ENCODE measurements at places on chromosomes 4 and X.
A peak's percentile ranks its signal among the peaks of the same experiment; 100 is the strongest.

GRCh38 chrX:87728024-87728423 is 210.4 kb downstream of the KLHL4 start:
- no peak for DNase-seq

DNA sequence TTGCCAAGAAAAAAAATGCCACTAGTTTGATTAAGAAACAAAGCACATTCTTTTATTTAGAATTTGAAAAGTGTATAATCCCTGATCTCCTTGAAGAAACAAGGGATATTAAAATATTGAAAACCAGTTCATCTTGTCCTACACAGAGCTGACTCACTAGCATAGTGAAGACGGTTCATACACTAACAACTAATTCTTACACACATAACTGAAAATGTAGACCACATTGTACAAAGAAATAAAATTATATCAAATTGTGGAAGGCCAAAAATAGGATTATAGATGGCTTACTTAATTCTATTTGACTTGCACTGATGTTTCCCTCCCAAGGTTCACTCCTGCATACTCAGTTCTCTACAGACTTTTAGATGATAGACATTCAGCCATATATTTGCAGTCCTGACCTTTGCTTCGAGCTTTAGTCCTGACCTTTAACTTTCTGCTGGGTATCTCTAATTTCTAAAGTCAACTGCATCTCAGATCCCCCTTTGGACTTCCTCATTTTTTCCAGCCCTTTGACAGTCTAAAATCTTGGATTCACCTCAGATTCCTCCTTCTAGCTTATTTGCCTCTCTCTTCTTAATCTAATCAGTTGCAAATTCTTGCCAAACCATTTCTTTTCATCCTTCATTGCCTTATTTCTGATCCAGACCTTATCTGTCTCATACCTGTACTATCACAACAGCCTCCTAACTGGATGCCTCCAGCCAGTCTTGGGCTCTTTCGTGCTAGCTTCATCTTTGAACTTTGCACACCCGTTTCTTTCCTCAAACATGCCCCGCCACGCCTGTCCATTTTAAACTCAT is 4.5 kb upstream of the WWC2 start:
- DNase-seq: no peak

DNA sequence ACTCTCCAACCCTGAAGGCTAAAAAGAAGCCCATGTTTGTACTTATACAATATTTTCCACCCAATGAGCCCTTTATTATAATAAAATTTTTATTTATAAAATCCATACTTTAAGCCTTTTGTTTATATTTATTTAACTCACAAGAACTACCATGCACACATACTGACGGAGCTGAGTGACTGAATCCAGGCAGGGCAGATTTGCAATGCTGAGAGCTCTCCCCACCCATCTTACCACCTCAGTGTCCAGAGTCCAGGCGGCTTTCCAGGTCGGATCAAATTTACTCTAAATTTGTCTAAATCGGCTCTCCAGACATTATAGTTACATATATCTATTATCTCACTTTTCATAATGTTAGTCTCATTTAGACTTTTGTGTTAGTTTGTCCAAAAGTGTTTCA is 74.1 kb downstream of the ARHGAP10 start:
- no peak for DNase-seq

GRCh38 chr4:168279556-168279955 is 39.0 kb downstream of the DDX60 start:
- peak; percentile 68 for DNase-seq

DNA sequence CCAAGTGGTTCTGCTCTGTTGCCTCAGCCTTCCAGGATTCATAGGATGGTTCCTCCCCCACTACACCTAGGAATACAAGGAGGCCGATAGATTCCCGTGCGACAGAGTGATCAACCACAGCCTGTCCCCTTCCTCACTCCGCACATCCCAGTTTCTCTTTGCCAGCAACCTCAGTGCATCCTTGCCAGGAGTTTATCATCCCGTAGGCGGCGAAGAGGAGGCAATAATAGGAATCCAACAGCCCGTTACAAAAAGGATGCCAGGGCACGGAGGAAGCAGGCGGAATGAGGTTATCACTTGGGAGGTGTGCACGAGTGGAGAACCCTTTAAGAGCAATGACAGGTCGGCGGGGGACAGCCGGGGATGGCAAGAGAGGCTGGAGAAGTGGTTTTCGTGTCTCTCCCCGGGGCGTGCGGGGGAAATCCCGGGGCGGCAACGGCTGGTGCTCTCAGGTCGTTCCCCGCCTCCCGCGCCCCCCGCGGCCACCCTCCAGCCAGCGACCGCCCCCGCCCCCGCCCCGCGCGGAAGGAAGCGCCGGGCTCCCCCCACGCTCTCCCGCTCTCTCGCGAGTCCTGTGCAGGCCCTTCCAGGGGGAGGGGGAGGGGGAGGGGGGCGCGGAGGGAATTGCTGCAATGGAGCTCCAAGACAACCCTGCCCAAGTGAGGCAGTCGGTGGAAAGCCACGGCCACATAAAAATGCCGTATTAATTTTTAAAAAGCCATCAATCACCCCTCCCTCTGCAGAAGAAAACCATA is 1.6 kb downstream of the PPP3CA start:
- DNase-seq: peak; percentile 15

- DNase-seq: no peak
These were observed 7.7 kb upstream of the FAM53A start for GRCh38 chr4:1691737-1692373.

DNA sequence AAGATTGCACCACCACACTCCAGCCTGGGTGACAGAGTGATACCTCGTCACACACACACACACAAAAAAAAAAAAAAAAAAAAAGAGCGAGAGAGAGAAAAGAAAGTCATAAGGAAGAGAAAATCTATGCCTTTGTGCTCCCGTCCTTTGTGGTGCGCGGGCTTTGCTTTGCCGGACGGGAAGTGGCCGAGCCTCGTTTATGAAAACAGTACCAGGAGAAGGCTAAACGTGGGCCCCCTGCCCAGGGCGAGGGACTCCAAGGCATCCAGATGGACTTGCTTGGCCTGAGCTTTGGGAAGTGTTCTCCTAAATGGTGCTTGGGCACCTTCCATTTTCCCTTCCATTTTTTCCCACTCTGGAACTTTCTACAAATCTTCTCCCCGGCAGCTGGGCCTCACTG is 109.3 kb upstream of the LRPAP1 start:
- no peak for DNase-seq

GRCh38 chr4:54189140-54189539 is 40.0 kb upstream of the PDGFRA start:
- no peak for DNase-seq

DNA sequence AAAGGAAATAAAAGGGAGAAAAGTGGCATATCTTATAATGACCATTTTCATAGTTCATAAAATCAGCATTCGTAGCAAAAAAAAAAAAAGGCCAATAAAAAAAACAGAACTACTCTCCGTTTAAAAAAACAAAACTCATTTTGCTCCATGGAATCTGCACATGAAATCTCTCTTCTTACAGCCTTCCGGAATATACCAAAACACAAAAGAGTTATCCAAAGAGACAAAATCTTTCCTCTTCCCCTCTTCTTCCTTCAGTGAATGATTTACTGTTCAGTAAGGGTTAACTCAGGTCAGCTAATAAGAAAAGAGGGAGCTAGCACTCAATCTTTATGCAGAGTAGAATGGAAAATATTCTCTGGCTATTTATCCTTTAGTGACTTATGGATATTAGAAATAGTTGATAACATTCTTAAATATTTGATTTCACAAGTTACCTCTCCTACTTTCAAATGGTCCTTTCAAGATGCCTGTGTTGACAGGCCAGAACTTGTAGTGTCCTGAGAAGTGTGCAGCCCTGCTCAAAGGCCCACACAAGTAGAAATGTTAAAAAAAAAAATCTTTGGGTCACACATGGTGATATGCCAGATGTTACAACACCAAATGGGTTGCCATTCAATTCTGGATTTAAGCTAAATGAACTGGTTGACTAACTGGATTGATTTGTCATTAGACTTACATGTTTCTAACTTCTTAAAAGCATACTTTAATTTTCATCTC is 42.1 kb downstream of the PDGFC start:
- DNase-seq: no peak

DNA sequence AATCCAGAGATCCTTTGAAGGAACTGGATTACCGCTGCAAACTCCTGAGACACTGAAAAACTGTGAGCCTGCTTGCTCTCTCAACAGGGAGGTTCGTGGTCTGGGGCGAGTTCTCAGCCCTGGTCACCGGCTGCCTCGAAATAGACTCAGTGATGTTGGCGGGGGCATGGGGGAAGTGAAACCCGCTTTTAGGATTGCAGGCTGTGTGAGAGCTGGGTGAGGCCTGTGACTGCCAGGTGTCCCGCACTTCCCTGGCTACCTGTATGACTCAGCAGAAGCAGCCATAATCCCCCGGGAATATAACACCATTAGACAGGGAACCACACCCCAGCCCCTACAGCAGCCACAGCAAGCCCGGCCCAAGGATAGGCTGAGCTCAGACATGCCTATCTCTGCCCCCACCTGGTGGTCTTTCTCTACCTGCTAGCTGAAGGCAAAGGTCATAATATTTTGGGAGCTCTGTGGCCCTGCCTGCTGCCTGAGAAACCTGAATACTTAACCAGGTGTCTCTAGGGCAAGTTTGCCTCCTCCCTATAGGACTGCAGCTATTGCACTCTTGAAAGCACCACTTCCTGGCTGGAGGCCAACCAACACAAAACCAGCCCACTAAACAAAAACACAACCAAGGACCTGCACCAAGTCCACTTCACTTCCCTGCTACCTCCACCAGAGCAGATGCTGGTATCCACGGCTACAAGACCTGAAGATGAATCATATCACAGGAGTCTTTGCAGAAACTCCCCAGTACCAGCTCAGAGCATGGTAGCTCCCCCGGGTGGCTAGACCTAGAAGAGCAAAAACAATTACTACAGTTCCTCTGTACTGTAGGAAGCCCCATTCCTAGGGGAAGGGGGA is 202.0 kb downstream of the RRAGB start:
- DNase-seq: no peak

DNA sequence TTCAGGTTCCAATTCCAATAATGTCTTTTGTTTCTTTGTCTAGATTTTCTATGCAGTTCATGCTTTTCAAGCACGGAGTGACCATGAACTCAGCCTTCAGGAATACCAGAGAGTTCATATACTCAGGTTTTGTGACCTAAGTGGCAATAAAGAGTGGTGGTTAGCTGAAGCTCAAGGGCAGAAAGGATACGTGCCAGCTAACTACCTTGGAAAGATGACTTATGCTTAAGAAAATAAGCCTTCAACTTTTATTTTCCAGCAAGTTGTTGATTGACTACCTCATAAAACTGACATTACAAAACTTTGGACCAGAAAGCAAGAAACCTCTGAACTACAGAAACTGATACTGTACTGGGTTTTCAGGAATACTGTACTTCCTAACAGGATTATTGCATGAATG is 30.8 kb downstream of the INTS12 start:
- DNase-seq: no peak

- no peak for DNase-seq
These were observed 1.2 kb downstream of the ARHGAP6 start for GRCh38 chrX:11664211-11665167.

GRCh38 chr4:184115399-184115798 is 102.3 kb downstream of the ENPP6 start:
- DNase-seq: no peak

DNA sequence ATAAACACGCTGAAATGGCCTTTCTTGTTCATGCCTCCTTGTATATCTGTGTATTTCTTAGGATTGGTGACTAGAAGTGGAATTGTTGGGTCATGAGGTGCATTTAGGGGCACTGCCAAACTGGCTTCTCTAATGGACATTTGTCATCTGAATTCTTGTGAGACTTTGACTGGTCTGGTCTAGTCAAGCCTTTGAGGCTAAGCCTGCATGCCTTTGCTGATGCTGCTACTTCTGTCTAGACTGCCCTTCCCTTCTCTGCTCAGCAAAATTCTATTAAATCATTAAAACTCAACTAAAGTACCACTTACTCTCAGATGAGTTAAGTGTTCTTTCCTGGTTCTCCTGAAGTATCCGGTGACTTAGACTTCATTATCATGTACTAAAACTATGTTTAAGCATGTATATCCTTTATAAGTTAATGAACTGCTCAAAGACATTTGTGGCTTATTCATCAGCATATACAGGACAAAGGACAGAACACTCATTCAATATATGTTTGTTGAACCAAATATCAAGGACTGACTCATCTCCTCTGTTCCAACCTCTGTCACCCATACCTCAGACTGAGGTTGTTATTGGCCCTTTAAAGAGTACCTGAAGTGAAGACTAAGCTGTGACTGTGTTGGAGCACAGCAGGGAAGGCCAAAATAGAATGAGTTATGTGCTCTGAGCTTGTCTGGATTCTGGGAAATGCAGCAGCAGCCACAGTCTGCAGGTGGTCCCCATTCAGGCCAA is 9.0 kb downstream of the TCEAL1 start:
- no peak for DNase-seq

DNA sequence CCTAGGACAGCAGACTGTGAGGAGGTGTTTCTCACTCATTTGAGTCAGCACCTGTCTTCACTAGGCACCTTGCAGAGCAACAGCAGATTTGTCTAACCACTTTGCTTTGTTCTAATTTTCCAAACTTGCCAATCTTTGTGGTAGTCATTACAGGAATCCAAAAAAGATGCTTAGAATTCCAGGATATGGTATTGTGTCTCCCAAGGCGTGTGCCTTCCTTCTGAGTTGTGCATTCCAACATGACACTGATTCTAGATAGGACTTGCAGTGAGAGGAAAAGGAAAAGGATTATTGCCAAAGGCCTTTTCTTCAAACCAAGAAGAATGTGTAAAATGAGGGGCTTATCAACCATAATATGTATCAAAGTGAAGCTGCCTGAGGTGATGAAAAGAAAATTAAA is 126.2 kb downstream of the MAPK10 start:
- DNase-seq: no peak

DNA sequence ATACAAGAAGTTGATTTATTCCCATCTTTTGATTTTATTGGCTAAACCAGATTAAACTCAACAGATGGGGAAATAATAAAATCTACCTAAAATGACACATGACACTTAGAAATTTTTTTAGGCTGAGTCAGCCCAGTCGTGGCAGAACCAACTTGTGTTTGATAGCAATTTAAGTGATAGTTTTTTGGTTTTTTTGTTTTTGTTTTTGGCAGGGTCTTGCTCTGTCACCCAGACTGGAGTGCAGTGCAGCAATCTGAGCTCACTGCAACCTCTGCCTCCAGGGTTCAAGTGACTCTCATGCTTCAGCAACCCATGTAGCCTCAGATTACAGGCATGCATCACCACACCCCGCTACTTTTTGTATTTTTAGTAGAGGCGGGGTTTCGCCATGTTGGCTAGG is 370.3 kb upstream of the NOCT start:
- DNase-seq: no peak

GRCh38 chr4:168521721-168522120 is 24.9 kb downstream of the PALLD start:
- no peak for DNase-seq
